ENCODE measurements at places on chromosomes 13 and 19. TPM values are rescaled to one million over a fixed set of nuclear protein-coding genes. Genes with fewer than 3 reads are reported as not detected.

DNA sequence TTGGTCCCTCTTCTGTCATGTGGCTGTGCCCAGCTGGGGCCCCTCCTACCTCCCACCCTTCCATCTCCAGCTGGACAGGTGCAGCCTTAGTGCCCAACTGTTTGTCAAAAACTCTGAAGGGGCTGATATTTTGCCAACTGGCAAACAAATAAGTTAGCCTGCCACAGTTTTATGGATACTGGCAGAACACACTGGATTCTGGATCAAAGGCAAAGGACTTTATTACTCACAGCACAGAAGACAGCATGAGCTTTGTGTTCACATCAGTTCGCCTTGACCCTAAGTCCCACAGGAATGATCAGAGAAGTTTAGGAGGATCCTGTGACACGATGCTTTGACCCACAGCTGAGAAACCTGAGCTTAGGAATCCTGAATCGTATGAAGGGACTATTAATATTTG is 16.4 kb downstream of the KLK2 start:
- DNase-seq: no peak

DNA sequence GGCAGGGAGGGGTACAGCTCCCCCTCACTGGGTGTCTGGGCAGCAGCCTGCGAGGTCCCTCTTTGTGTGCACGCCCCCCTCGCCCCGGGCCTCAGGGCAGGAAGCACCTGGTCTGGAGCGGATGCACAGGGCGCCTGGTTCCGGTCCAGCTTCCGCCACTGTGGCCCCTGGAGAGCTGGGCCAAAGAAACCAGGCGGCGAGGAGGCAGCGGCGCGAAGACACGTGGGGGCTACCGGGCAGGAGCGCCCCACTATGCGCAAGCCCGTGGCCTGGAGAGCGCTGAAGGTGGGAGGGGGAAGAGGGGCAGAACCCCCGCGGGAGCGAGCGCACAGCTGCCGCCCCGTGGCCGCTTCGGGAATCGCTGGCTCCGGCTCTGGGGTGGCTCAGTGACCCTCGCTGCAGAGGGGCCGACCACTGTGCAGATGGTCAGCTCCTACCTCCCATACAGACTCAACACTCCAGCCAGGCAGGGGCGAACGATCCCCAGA is 1.7 kb upstream of the LYL1 start:
- peak; percentile 85 for DNase-seq

DNA sequence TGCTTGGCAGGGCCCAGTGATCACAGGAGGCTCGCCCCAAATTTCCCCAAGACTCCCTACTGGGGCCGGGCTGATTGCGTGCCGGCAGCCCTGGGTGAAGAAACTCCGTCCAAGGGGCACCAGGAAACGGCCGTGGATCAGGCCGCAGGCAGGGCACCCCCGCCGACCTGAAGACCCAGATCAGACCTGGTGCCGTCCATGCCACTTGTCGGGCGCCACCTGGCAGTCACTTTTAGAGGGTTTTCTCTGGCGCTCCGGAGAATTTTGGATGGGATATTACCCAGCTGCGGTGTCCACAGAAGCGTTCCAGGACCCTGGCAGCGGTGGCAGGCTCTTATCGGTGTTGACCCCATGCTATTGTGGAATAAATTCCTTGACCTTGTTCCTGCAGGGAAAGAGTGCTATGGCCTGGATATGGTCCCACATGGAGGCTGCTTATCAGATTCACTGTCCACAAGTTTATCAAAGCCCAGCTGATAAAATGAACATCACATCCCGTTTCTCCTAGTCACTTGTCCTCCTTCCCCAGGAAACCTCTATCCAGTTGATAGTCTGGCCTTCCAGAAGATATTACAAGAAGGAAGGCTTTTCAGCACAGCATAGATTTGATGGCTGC is 38.2 kb downstream of the IGFL2 start:
- DNase-seq: no peak

- no peak for DNase-seq
These were observed 4.4 kb downstream of the ATP12A start for GRCh38 chr13:24684600-24684998.

DNA sequence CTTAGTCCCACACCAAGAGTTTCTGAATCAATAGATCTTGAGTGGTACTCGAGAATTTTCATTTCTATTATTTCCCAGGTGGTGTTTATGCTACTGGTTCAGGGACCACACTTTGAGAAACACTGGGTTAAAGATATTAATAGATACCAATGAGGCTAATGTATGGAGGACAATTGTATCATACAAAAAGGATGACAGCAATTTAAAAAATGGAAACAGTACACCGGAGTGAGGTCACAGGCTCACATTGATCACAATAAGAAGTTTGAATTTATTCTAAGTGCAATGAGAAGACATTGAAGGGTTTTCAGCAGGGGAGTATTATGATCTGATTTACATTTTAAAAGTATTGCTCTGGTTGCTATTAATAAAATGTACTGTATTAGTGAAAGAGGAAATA is 488.3 kb downstream of the PCDH17 start:
- DNase-seq: no peak

DNA sequence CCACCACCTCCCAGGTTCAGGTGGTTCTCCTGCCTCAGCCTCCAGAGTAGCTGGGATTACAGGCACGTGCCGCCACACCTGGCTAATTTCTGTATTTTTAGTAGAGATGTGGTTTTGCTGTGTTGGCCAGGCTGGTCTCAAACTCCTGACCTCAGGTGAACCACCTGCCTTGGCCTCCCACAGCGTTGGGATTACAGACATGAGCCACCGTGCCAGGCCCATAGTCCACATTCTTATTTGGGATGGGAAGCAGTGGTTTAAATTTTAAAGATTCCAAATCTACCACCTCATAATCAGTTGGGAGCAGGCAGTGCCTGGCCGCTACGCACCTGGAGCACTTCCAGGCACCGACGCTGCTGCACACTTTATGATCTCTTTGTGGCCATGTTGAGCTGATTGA is 160.6 kb upstream of the SOX1 start:
- no peak for DNase-seq

DNA sequence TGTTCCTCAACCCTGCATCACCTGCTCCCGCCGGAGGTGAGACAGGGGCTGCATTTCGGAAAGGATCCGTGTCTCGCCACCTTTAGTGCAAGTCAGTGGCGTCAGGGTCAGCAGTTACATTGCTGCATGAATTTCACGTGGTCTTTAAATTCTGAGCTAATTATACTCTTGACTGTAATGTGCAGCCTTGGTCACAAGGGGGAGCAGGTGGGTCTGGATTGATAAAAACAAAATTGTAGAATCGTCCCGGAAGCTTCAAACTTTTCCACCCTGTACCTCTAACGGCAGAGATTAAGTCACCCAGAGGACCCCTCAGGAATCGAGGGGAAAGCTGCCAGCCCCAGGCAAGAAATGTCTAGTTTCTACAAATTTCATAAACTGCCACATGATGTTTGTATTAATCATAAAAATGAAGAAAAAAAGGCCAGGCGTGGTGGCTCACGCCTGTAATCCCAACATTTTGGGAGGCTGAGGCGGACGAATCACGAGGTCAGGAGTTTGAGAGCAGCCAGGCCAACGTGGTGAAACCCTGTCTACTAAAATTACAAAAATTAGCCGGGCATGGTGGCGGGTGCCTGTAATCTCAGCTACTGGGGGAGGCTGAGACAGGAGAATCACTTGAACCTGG is 20.2 kb downstream of the BBC3 start:
- DNase-seq: peak; percentile 67

KLK7 gene
- total RNA-seq: not detected

DNA sequence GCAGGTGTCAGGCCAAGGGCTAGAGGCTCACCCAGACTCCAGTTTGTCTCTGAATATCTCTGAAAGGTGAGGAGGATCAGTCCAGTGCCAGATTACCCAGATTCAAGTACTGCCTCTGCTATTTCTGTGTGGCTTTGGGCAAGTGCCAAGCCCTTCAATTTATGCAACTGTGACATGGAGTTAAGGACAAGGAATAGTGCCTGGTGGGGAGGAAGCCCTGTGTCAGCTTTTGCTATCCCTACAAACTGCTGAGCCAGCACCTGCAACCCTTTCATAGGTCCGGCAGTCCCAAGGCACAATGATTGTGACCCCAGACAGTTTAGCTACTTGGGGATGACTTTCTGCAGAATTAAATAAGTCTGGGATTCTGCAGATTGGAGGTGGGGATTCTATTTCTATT is 123.0 kb downstream of the KL start:
- peak; percentile 67 for DNase-seq

DNA sequence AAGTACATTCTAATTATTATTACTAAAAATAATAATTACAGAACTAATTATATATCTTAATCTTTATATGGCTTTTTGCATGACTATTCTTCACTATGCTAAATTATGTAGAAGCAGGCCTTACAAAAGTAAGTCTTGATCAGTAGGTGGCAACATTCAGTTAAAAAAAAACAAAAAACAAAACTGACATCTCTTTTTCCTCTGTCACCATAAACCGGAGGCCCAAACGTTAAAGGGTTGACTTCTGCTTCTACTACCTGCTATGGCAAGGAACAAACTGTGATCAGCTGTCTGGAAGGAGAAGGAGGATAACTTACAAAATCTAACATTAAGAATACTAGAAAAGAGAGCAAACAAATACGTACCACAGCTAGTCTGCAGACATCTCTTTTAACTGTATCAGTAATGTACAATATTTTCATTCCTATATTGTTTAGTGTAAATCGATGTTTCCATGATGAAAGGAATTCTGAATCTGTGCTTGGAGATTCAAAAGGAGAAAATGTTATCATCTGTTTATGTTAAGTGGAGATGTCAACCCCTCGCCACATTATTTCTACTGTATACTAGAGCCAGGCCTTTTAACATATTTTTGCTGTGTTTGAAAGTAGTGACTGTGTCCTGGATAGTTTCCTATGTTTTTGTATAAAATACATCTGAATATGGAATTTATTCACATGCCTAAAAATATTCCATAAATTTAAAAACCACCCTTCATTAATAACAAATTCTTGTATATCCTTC is 1525.4 kb downstream of the SLITRK1 start:
- DNase-seq: no peak

GRCh38 chr19:3061182-3062161 is 823 bp downstream of the TLE5 start:
- DNase-seq: peak; percentile 80

DNA sequence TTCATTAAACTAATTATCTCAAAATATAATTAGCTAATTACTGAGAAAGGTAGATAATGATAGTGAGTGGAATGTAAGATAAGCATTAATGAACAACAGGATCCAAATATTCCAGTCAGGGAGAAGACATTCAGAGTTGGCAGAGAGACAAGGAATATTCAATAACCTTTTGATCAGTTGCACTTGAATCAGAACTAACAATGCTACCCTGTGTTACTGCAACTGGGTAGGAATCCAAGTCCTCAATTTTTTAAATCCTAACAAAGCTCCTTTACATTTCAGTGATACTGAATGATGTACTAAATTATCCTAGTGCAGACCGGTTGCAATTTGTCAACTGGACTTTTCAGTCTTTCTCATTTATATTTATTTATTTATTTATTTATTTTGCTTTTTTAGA is 107.1 kb upstream of the MIR17HG start:
- DNase-seq: no peak

GRCh38 chr19:35017507-35017906 is 12.8 kb upstream of the SCN1B start:
- DNase-seq: peak; percentile 30

OR10H1 gene
- total RNA-seq: not detected

DNA sequence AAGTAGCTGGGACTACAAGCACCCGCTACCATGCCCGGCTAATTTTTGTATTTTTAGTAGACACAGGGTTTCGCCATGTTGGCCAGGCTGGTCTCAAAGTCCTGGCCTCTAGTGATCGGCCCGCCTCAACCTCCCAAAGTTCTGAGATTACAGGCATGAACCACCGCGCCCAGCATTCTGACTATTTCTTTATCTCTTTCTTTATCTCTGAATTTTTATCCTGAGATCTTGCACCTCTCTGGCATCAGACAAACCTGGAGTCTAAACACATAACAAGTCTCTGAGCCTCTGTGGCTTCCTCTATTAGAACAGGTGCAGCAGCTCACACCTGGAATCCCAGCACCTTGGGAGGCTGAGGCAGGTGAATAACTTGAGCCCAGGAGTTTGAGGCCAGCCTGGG is 28.5 kb downstream of the ARHGEF18 start:
- DNase-seq: no peak

- DNase-seq: no peak
These were observed 1.6 kb downstream of the JUNB start for GRCh38 chr19:12792853-12793289.
